Skeletal muscle cell (primary cell): ENCODE measurements at places on chromosomes 4 and X.

- no peak for DNase-seq
Measured at GRCh38 chrX:19955306-19955705, 35.6 kb downstream of the BCLAF3 start.

- DNase-seq = no peak
Measured at GRCh38 chr4:23923141-23923540, 33.3 kb upstream of the PPARGC1A start.

DNA sequence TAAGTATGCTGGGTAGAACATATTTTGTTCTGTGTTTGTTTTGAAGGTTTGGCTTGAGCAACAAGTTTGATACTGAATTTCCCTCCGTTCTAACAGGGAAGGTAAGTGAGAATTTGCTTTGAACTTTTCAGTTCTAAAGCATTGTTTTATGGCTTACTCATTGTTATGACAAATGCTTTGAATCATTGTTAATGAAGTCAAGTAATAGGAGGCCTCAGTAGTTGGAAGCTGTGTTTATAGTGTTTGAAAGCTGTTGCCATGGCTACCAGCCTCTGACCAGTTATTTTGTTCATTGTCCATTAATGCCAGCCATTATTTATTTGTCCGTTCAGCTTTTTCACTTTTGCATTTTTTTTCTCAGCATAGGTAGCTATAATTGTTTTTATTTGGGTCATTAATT, 14.4 kb downstream of the CHIC1 start:
- peak; percentile 17 for DNase-seq

DNA sequence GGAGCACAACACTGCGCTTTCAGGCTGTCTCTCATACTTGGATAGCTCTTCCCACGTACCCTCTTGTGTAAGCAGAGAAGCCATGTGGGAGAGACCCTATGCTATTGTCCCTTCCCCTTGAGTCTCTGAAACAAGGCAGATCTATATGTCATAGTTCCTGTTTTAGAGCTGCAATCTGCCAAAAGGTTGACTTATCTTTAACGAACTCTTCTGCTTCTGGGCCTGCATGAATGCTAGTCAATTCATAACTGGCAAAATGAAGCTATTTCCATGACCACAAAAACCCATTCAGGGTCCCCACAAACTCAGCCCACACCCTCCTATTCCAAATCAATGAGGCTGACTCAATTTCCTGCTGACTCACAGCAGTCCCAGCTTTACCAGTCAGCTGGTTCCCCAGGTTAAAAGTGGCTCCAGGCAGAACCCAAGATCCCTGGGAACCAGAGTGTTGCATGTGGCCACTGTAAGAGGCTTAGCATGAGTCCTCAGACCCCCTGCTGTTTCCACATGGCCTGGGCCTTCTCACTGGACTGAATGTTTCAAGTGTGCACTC, 25.3 kb upstream of the SOD3 start:
- DNase-seq = peak; percentile 93

DNA sequence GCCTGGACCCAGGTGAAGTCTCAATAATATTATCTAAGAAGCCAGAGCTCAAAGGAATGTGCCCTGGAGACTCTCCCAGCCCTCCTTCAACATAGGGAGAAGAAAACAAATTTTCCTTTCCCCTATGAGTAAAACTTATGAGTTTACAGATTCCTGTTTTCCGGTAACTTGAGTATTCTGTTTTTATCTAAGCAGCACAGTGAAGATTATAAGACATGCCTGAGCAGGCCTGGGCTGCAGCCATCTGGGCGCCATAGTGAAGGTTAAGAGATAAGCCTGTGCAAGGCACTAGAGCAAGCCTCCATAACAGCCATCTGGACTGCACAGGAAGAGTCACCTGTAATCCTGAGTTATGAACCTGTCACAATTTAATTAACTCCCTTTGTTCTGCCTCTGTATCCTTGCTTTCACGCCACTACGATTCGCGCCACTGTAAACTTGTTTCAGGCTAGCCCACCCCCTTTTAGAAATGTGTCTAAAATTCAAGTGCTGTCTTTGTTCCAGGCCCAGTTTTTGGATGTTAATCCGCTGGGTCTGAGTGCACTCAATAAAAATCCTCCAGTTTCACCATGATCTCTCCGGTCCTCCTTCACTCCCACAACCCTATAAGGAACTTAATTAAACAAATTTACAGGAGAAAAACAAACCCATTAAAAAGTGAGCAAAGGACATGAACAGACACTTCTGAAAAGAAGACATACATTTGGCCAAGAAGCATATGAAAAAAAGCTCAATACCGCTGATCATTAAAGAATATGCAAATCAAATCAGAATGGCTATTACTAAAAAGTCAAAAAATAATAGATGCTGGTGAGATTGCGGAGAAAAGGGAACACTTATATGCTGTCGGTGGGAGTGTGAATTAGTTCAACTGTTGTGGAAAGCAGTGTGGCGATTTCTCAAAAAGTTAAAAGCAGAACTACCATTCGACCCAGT, 189.5 kb downstream of the APBB2 start:
- no peak for DNase-seq

DNA sequence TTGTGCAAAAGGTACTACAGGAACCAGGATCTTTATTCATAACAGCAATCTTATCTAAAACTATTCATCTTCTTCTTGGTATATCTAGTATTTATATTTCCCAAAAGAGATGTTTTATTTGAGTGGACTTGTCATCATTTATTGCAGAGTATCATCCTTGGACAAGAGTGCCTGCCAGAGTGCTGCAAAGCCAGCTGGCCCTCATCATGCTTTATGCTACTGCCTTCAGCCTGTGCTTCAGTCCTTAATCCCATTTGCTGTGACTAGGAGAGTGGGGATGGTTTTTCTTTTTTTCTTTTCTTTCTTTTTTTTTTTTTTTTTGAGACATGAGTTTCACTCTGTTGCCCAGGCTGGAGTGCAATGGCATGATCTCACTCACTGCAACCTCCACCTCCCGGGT, 33.5 kb upstream of the ELF2 start:
- DNase-seq = no peak

- no peak for DNase-seq
Measured at GRCh38 chr4:184694412-184694956, 39.4 kb downstream of the CENPU start.

DNA sequence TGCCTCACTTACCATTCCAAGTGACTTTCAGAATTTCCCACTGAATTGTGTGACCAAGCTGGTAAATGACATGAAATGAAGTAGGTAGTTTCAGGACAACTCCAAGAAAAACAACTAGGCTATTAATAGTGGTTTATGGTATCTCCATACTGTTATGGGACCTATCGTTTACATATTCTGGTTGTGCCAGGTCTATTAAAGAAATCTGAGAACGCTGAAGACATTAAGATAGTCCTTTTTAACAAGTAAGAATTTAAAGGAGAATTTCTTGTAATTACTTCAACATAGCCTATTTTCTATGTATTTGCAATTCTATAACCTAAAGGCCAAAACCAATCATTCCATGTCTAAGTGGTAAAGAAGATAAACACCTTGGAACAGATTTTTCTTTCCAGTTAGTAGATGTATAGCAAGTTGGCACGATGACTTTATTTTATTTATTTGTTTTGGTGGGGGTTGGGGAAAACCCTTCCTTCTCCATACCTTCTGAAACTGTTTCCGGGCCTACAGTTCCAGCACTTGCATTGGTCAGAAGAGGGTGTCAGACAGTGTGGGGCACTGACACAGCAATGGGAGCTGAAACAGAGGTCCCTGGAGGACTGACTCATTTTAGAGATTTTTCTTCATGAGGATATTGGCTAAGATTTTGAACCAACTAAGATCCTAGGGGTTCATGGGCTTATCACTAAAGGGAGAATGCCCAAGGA, 7.6 kb upstream of the DCLK2 start:
- peak; percentile 62 for DNase-seq

- DNase-seq = no peak
Measured at GRCh38 chr4:112386071-112386470, 88.9 kb downstream of the ALPK1 start.

DNA sequence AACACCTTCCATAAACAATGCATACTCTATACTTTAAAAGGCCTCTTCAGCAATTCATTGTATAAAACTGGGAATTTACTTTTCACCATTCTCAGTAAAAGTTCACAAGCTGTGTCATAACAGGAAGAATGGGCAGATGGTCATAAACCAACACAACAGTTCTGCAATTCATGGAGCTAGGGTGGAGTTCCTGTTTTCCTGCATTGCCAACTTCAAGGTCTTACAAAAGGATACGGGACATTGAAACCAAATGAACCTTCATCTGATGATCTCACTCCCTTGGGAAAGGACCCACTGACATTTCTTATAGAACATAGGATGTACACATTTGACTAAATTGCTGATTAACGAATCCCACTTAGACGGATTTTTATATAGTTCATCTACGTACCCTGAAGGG, 4.1 kb downstream of the KDR start:
- no peak for DNase-seq

DNA sequence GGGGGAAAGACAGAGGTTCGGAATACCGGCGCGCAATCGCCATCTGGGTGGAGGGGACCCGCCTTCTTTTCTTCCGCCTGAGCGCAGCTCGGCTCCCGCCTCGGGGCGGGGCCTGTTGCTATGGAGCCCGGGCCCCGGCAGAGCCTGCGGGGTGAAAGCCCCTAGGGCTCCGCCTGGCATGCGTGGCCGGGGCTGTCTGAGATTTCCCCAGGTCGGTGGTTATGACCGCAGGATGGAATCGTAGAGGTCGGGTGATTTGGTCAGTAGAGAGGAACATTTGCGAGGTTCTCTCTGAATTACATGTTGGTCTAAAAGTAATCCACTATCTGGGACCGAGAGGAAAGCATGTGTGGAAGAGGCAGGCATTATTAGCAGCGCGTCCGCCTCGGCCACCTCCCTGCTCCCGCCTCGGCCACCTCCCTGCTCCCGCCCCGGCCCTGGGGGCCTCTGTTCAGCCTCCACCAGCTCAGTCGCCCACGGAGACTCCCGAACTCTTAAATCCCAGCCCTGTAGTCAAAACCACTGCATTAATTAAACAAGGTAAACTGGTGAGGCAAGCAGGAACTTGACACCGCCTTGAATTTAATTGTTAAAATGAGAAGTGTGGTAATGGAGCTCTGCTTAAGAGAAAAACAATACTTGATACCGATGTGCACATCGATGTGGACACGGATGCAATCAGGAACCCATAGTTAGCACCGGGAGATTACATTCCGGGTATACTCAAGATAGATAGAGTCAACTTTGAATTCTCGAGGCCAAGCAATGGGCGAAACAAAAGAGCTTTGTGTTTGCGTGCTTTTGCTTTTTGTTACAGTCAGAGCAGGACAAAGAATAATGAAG, 45.2 kb downstream of the TRIM2 start:
- DNase-seq = no peak

- DNase-seq = no peak
Measured at GRCh38 chr4:19408490-19408889, 843.2 kb upstream of the SLIT2 start.

- DNase-seq = no peak
Measured at GRCh38 chr4:6200922-6201362, 593 bp upstream of the JAKMIP1 start.

GRCh38 chr4:185096032-185096653, 46.9 kb upstream of the SLC25A4 start:
- DNase-seq = no peak

- DNase-seq = no peak
Measured at GRCh38 chr4:82123934-82124333, 249.9 kb downstream of the HNRNPD start.

DNA sequence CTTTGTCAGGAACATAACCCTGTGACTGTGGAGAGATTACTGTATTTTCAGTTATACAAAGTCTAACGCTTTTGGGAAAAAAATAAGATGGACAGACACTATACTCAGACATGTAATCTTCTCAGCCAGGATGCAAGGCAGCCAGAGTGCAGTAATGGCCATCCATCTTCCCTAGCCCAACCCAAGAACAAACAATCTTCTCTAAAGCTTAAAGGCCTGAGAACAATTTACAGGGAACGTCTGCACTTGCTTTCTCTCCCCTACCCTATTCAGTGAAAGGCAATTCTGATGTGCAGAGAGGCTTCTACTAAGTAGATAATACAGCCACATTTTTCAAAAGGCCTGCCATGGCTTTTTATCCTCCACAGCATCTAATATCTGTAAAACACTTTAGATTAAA, 471.3 kb downstream of the FGF13 start:
- DNase-seq = no peak

GRCh38 chr4:22719218-22719617, 26.5 kb downstream of the GBA3 start:
- no peak for DNase-seq

GRCh38 chrX:68942840-68943239, 114.0 kb downstream of the EFNB1 start:
- DNase-seq = no peak

- DNase-seq = no peak
Measured at GRCh38 chrX:1300449-1300848, 31.8 kb downstream of the CSF2RA start.

DNA sequence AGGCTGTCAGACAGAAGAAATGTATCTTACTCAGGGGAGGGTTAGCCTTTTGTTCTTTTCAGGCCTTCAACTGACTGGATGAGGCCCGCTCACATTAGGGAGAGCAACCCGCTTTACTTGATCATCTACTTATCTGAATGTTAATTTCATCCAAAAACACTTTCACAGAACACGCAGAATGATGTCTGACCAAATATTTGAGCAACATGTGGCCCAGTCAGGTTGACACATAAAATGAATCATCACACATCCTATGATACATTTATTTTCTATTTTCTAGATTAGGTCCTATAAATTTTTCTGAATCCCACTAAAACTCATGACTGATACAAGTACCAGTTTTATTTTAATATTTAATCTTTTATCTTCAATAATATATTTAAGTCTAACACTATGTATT, 260.3 kb downstream of the IL15 start:
- DNase-seq = no peak

DNA sequence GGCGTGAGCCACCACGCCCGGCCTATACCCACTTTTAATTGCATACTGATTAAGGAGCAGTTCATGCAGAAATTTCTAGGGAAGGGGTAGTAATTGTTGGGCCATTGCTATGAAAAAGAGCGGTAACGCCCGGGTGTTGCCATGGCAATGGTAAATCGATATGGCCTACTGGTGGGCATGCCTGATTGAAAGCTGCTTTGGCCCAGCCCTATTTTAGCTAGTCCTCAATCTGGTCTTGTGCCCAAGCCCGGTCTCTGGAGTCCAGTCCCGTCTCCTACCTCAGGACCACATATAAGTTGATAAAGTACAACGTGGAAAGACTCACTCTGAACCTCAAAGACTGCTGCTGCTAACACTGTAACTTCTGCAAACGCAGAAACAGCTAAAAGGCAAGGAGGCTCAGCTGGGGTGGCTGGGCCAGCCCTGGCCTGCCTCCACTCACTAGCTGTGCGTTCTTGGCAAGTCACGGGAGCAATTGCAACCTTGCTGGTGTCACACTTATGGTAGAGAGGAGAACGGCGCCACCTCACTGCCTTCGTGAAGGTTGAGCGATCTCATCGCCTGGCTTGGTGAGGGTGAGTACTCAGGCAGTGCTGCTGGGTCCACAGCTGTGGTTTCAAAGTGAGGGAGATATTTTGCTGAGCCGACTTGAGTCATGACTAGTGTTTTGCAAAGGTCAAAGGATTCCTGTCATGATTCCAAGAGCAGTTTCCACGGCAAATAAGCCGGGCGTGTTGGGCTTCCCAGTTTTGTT, 57.0 kb upstream of the GRPEL1 start:
- DNase-seq = peak; percentile 85

DNA sequence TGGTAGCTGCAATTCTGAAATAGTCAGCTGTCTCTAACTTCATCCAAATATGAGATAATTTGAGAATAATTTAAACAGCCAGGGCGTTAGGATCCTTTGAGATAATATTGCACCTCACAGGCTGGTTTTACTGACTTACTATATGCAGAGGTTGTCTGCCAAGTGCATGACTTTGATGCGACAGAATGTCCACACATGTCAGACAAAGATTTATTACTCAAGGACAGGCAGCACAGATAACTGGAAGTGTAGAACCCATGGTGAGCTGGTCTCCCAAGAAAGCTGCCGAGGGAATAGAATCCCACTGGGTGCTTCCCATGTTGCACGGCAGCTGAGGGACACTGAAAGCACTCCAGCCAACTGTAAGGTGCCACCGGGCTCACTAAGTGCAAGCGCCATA, 166.2 kb upstream of the GALNTL6 start:
- no peak for DNase-seq
